ENCODE measurements at places on chromosomes 6 and 20. TPM values are rescaled to one million over a fixed set of nuclear protein-coding genes. Genes with fewer than 3 reads are reported as not detected.

- no peak for DNase-seq
Measured at GRCh38 chr20:14723614-14724013, 386.2 kb upstream of the FLRT3 start.

DNA sequence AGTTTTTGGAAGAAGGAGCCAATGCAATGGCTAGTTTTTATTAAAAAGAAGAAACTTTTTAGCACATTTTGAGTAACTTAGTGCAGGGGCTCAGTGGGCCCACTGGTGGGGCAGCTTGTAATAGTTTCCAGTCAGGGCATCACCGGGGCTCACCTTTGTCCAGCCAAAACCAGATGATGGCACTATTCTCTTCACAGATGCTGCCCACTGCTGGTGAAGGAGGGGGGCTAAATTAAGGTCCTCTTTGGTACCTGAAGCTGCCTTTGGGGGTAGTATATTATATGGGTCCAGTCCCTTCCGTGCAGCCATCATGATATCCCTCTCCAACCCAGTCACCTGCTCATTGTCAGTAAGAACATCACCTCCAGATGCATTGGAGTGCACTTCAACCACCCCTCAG lies 182.9 kb downstream of the PDE7B start:
- no peak for DNase-seq

DNA sequence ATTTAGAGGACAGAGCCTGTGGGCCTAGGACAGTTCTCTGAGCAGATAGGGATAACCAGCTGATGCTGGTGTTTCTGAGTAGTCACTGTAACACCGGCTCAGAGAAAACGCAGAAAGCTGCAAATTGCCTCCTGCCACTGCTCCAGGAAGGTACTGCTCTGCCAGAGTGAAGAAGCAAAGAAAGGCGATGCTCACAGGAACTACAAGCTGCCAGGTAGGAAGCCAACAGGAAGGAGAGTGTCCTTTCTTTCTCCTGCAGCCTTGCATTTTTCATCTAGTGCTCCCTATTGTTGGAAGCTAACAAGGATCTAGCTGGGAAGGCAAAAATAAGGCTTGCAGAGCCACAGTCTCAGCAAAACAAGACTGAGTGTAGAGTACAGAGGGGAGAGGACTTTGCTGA lies 70.7 kb upstream of the RAB32 start:
- DNase-seq = no peak

DNA sequence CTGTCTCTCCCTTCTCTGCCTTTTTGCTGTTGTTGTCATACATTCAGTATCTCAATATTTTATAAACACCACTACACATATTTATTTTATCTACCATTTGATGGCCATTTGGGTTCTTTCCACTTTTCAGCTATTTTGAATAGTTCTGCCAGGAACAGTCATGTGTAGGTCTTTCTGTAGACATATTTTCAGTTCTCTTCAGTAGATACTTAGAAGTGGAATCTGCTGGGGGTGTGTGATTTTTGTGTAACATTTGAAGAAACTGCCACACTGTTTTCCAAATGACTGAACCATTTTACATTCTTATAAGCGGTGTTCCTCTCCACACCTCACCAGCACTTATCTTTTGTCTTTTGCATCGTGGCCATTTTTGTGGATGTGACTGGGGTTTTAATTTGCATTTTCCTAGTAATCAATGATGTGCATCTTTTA lies 197.7 kb downstream of the ARID1B start:
- DNase-seq = peak; percentile 33

GRCh38 chr6:148855744-148856143 lies 108.9 kb downstream of the UST start:
- no peak for DNase-seq

Gene ZBTB12
- 3.0 TPM for total RNA-seq

DNA sequence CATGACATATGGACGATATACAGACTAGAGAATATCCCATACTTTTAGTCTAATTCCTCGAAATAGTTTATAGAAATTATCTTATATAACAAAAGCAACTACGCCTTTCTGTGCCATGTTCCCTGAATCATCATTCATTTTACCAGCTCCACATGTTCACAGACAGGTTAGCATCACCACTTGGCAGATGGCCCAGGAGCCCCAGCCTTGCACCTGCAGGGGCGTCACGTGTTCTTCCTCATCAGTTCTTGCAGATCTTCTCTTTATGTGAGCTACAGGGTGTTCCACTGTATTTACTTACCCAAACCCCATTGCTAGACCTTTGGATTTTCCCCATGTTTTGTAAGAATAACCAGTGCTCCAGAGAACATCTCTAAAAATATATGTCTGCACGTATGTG lies 12.6 kb upstream of the BNIP5 start:
- DNase-seq = no peak

Gene SLC22A2
- under 0.01 TPM for total RNA-seq

Gene RWDD2A
- 4.2 TPM for total RNA-seq

GRCh38 chr20:32535953-32536823 lies 48.9 kb downstream of the NOL4L start:
- DNase-seq = no peak

DNA sequence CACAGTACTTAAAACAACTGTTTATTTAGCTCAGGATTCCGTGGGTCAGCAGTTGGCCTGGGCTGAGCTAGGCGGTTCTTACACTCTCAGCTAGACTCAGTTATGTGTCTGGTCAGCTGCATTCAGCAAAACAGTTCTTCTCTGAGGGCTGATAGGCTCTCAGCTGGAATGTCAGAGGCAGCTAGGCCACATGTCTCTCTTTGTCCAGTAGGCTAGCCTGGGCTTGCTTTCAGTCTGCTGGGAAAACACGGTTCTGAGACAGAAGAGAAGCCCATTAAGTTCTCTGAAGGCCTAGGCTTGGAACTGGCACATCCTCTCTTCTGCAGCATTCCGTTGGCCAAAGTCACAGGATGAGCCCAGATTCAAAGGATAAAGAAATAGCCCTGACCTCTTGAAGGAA lies 65.6 kb downstream of the TULP4 start:
- peak; percentile 72 for DNase-seq

- no peak for DNase-seq
Measured at GRCh38 chr6:131787079-131787478, 20.7 kb upstream of the ENPP1 start.

DNA sequence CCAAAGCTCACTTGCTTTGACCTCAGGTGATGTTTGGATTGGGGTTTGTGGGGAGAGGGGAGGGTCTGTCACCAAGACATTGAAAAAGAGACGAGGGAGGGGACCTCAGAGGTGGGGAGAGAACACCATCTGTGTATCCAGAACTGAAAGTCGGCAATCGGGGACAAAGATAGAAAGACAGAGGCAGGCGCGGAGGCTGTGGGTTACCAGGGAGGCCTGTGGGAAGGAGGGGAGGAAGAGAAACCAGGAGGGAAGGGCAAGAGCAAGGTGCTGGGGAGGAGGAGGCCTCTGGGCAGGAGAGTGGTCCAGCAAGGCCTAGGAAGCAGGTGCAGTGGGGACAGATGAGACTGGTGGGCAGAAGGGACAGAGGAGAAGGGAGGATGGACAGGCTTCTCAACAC lies 211.2 kb downstream of the CDC5L start:
- DNase-seq = no peak

Measured in fibroblast of villous mesenchyme (primary cell).